ENCODE measurements at places on chromosomes 16 and 17.

DNA sequence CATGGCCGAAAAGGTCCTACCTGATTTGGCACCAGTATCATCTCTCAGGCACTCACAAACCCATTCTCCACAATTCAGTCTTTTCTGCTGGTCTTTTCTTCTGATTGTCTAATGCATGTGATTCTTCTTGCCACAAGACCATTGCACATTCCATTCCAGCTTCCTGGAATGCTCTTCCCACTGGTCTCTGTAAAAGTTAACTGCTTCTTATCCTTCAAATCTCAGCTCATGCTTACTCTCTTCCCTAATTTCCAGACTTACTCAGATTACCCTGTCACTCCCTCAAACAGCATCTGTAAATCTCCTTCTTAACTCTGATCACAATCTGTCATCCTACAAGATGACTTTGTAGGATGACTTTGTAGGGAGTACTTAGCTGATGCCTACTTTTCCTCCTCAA lies 320.2 kb downstream of the MAP2K6 start:
- no peak for DNase-seq

DNA sequence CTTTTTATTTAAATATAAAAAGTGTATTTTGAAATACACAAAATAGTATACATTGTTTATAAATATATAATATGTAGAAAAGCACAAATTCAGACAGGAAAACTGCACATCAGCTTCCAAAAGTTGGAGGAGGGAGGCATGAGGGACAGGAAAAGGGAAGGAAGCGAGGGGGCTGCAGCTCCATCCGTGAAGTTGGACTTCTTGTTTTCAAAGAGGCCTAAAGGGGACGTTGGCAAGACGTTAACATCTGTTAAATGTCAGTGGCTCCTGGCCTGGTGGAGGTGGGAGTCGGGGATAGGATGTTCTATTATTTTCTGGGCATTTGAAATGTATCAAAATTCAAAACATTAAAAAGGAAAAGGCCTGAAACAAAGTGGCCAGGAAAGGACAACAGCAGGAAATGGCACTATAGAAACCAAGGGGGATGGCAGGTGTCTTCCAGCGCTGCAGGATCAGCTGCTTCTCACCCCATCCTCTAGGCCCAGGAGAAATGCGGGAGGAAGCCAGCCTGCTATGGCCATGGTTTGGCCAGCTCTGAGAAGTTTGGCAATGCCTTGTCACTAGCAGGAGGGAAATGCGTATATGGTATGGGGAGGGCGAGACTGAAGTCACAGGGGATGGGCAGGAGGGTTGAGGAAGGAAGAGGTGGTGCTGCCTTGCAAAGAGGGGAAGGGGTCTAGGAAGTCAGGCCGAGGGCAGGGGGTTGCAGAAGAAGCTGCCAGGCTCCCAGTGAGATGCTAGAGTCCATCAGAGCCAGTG lies 6.4 kb downstream of the CMTM2 start:
- DNase-seq = peak; percentile 50

- no peak for DNase-seq
Observed at GRCh38 chr17:49992191-49992932, 2.7 kb downstream of the DLX3 start.

GRCh38 chr17:51428668-51429495 lies 168.5 kb downstream of the UTP18 start:
- DNase-seq = no peak

DNA sequence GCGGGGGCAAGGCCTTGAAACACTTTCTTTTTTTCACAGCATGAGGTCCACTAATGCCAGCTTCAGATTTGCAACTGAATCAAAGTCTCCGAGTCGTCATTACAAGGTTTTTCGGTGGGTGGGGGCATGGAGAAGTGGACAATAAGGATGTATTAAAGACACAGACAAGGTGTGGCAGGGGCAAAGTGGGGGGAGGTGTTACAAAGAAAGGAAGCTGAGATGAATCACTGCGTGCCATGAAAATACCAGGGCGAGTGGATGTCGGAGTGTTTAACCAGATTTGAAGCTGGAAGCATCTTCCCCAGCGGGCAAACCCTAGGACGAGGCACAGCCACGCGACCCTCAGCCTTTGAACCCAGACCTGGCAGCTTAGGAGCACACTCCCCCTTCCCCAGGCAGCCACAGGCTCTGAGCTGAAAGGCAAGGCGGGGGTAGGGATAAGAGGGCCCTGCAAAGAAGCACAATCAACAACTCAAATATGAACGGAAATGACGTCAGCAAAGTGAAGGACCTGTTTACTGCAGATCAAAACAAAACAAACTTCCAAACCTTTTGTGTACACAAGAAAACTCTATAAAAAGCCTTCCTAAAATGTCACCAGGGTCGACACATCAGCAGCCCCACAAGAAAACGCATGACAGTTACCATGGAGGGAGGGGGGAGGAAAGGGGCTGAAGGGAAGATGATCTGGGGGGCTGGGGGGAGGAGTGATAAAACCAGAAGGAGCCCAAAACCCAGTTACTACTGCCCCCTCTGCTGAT lies 5.6 kb upstream of the ZFHX3 start:
- DNase-seq = peak; percentile 55

GRCh38 chr17:15239491-15239890 lies 25.6 kb downstream of the PMP22 start:
- peak; percentile 52 for DNase-seq

GRCh38 chr17:63381101-63381729 lies 64.9 kb downstream of the CYB561 start:
- DNase-seq = no peak

DNA sequence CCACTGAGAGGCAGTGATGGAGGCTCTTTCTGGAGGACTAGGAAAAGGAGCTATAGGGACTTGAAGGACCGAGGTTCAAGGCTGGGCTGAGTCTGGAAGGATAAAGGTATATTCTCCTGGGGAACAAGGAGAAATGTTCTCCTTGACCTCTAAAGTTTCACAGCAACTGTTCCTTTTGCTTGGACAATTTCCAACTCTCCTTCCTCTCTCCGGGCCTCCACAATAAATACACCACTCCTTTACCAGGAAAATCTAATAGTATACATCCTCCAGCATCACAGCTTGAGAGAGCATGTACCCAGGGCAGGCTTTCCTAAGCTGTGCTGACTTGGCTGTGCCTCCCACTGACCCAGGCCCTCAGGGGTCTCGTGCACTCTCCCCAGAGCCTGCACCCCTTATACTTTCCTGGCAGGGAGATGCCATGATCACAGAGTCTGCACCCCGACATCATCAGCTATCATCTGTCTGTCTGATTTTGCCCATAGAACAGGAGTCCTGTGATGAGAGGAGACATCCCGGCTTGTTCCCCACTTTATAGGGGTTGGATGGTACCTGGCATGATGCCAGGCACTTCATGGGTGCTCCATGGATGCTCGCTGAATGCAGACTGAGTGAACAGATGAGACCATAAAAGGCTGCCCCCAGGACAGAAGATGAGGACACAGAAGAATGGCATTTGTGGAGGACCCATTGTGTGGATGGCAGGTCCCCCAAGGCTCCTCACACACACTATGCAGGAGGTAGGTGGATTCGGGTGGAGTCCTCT lies 582.6 kb upstream of the CDH5 start:
- no peak for DNase-seq

DNA sequence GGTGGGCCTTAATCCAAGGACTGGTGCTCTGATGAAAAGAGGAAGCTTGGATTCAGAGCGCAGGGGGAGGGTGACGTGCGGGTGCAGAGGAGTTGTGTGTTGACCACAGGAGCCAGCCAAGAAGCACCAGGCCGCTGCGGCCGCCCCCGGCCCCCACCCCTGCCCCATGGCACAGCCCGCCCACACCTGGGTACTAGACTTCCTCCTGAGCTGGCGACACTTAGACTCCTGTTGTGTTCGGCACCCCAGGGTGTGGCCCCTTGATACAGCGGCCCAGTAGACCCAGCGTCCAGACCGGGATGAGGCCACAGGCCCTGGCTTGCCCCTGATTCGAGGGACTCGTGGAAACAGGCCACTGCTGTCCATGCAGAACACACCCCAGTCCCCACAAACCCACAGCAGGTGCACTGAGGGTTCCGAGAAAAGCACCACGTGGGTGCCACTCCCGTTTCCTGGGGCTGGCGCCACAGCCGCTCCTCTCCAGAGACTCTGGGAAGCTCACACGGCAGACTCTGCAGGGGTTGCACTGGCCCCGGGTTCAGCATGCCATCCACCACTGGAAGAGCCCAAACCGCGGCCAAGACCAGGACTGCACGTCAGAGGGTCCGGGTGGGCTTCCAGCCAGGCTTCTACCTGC lies 5.7 kb upstream of the SNAI3 start:
- peak; percentile 34 for DNase-seq

- no peak for DNase-seq
Observed at GRCh38 chr17:5986644-5987043, 83.5 kb upstream of the WSCD1 start.
